C1 segment of cervical spinal cord (tissue), 14 donors: ENCODE measurements at places on chromosomes 2 and 18.

DNA sequence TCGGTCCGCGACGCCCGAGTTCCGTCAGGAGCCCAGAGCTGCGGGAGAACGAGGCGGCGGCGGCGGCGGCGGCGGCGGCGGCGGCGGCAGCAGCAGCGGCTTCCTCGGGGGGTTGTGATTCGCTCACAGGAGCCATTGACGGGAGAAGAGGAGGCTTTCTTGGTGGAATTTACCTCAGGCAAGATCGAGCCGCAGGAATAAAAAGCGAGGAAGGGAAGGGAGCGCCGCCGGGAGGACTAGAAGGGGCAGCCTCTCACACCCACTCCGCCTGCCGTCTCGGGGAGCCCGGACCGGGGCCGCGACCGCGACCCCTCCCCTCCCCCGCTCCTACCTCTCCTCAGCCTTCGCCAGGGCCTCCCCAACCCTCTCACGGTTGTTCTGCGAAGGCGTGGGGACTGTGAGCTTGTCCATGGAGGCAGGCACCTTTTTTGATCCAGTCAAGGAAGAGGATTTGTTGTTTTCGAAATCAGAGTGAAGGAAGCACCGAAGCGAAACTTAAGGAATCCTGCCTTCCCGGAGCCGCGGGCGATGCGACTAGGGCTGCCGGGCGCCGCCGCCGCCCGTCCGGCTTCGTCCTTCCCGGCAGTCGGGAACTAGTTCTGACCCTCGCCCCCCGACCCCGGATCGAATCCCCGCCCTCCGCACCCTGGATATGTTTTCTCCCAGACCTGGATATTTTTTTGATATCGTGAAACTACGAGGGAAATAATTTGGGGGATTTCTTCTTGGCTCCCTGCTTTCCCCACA, 506 bp downstream of the BMPR2 start:
- peak; percentile 80 for DNase-seq

- DNase-seq = no peak
Observed at GRCh38 chr2:236636261-236636660, 66.6 kb downstream of the ACKR3 start.

GRCh38 chr2:3483227-3483985, 35.9 kb downstream of the ADI1 start:
- no peak for DNase-seq

DNA sequence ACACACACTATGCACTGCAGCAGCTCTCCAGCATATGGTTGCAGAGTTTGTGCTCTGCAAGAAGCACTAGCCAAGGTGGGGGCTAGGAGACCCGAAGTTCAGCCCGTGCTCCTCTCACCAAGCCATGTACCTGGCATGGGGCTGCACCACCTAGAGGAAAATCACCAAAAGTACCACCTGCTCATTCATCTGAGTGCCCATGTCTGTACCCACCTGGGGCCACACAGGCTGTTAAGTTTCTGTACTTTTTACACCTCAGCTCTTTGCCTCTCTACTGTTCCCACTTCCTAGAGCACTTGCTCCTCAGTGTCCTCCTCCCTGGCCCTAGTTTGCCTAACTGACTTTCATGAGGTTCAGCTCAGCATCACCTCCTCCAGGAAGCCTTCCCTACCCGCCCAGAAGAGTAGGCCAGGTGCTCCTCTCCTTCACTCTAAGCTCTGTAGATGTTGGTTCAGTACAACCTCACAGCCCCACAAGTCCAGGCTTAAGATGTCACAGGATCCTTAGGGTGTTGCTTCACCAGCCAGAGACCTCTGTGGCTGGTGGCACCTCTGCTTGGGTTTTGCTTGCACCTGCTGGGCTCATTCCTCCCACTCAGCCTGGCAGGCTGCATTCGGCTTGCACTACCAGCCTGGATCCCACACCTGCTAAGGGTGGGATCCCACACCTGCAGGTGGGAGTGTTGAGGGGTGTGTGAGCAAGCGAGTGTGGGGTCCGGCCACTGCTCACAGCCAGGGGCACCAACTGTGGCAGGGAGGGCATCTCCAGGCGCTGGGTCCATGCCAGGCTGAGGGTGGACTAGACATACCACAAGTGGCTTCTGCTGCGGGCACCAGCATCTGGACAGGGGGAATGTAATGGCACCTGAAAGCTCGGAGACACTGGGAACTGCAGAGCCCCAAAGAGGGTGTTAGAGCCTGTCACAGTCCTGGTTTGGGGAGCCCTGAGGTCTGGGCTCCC, 10.2 kb upstream of the TFCP2L1 start:
- DNase-seq = no peak

DNA sequence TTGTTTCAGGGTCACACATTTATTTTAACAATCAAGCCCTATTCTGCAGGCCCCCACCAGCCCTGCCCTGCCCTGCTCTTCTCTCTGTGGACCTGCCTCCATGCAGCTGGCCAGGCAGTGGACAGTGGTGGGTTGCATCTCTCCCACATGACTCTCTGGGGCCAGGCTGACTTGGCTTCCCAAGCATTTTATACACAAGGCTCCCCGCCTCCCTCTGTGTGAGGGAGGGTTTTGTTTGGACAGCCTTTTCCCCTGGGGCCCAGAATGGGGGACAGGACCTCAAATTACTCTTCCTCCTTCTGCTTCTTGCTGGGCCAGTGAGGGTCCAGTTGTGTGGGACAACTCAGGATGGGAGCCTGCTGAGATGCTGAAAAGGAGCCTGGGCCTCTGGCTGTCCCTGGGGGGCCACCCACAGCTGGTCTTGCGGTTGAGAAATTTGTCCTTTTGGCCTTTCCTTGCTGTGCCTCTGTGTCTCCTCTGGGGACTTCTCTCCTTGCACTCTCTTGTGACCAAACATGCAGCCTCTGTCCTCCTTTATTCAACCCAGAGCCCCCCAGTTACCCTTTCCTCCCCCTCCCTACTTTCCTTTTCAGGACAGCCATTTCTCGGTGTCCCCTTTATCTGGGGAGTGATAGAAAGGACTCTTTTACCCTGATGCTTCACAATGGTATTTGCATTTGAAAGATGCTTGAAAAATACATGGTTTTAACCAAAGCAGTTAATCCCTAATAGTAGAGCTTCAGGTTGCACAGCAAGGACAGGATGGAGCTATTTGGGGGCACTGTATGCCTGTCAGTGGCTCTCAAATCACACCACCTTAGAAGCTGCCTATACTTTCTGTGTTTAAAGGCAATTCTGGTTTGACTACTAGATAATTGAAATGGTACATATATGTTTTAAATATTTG, 151.1 kb downstream of the FHOD3 start:
- DNase-seq = no peak

GRCh38 chr2:108612514-108613183, 78.4 kb downstream of the LIMS1 start:
- no peak for DNase-seq

DNA sequence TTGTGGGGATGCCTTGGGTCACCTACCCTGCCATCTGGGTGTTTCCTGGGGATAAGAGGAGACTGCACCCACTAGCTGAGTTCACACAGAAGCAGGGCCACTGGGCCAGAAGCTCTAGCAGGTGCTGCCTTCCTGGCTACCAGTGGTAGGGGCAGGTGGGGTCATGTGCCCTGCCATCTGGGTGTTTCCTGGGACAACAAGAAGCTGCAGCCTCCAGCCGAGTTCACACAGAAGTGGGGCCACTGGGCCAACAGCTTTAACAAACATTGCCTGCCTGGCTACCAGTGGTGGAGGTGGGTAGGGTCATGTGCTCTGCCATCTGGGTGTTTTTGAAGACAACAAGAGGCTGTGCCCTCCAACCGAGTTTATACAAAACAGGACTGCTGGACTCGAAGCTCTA, 282.2 kb upstream of the SYT4 start:
- DNase-seq = no peak

- no peak for DNase-seq
Observed at GRCh38 chr2:172282944-172283343, 144.4 kb upstream of the ITGA6 start.

DNA sequence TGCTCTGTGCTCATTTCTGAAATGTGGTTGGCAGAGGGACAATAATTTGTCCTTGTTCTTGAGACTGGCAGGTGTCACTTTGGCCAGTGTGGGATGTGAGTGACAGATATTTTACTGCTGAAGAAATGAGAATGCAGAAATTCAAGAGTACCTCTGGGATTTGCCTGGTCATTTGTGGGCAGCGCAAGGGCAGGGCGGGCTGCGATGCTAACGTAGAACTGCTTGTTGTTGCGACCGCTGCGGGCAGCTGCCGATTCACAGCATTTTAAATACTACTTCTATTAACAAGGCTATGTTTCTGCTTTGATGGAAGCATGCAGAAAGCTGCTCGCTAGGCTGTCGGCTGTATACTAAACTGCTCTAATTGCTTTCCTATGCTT, 268.6 kb downstream of the FIGN start:
- no peak for DNase-seq

DNA sequence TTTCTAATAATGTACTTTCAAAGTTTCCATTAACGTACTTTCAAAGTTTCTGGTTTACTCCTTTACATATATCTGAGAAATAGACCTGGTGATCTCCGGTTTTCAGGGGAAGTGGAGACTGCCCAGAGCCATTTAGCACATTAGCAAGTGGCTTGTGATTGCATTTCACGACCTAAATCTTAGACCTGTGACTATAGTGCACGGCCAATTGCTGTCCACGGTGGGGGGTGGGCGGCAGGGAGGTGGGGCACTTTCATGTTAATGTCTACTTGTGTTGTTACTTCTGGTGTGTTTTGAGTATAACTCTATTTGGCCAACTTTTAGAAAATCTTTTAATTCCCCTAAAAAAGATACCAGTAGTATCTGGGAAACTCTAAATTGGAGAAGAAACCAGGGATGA, 11.3 kb downstream of the GATA6 start:
- no peak for DNase-seq

DNA sequence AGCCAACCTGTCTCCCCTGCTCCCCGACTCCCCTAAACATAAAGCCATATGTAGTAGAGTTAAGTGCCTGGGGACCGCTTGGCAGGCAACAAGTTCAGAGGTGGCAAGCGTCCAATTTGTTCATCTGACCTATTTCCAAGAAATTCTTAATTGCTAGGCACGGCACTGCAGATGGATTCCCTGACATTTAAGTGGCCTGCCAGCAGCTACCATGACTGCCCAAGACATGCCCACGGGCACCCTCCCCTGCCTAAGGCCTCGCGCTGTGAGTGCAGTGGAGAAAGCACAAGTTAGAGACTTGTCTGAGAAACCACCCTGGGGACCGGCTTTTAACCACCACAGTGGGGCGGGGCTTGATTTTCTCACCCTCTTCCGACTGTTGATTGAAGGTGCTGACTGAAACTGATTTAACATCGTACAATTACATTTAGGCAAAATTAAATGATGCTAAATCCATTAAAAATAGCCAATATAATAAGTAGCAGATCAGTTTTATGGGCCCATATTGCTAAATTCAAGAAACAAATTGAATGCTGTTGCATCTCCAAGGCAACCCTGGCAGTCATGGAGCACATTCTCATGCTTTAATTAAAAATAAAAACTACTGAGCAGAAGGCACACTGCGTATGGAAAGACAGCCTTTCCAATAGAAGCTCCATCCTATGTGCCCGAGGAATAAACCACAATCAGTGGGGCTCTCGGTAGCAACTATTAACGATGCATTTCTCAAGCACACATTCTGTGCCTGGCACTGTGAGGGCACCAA, 163.6 kb upstream of the ACAA2 start:
- no peak for DNase-seq

- no peak for DNase-seq
Observed at GRCh38 chr2:46350029-46350689, 53.0 kb downstream of the EPAS1 start.

DNA sequence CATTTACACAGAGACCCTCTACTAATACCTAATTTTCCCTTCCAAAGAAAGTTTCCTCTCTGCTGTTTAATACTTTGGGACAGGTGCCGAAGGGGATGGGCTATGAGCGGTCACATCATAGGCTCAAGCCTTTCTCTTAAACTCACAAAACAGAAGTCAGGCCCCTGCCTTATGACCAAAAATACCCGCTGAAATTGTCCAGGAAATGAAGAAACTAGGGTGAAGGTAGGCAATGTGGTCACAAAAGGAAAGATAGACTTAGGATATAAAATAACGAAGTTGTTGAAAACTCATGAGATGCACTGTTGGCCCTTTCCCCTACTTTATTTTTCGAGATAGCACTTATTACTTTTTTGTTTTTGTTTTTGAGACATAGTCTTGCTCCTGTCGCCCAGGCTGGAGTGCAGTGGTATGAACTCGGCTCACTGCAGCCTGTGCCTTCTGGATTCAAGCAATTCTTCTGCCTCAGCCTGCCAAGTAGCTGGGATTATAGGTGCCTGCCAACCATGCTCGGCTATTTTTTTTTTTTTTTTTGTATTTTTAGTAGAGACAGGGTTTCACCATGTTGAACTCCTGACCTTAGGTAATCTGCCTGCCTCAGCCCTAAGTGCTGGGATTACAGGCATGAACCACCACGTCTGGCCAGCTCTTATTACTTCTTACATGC, 16.3 kb downstream of the SLC8A1 start:
- no peak for DNase-seq

DNA sequence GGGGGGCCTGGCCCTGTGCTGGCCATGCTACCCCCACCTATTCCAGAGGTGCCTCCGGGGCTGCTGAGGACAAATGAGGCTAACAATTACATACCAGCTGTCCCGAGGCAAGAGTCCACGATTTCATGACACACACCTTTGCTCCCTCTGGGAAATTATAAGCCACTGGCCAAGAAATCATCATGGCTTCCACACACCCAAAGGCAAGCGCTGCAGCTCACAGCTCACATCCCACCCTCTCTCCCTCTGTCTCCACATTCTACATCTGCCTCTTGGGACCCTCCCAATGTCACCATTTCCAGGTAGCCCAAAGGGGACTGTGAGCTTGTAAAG, 134.4 kb downstream of the HDAC4 start:
- DNase-seq = no peak

GRCh38 chr2:135963841-135964240, 21.6 kb downstream of the DARS1 start:
- DNase-seq = no peak

GRCh38 chr2:238853721-238854120, 5.8 kb downstream of the TWIST2 start:
- DNase-seq = no peak

- DNase-seq = no peak
Observed at GRCh38 chr2:200618590-200619021, 32.8 kb downstream of the AOX1 start.

GRCh38 chr2:221389904-221390303, 182.2 kb downstream of the EPHA4 start:
- DNase-seq = no peak

DNA sequence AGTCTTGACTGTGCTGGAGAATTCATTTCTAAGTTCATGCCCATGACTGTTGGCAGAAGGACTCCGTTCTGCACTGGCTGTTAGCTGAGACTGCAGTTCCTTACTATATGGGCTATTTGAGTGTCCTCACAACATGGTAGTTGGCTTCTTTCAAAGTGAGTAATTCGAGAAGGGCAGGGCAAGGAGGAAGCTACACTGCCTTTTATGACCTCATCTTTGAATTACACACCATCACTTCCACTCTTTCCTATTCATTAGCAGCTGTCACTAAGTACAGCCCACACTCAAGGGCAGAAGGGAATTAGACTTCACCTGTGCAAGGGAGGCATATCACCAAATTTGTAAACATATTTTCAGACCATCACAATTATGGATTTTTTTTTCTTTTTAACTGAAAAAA, 55.9 kb upstream of the EPAS1 start:
- no peak for DNase-seq

- DNase-seq = no peak
Observed at GRCh38 chr2:167681234-167682015, 566.0 kb downstream of the STK39 start.
